Activated T-helper 9 cell treated with anti-CD3 and anti-CD28 coated beads, Interleukin-2, amount 50 U/mL, for 16 hours (primary cell): ENCODE measurements at places on chromosomes 3 and 15.

GRCh38 chr3:90015688-90016356 is 908.4 kb downstream of the EPHA3 start:
- DNase-seq = no peak

GRCh38 chr3:38062809-38063208 is 23.8 kb downstream of the DLEC1 start:
- no peak for DNase-seq

DNA sequence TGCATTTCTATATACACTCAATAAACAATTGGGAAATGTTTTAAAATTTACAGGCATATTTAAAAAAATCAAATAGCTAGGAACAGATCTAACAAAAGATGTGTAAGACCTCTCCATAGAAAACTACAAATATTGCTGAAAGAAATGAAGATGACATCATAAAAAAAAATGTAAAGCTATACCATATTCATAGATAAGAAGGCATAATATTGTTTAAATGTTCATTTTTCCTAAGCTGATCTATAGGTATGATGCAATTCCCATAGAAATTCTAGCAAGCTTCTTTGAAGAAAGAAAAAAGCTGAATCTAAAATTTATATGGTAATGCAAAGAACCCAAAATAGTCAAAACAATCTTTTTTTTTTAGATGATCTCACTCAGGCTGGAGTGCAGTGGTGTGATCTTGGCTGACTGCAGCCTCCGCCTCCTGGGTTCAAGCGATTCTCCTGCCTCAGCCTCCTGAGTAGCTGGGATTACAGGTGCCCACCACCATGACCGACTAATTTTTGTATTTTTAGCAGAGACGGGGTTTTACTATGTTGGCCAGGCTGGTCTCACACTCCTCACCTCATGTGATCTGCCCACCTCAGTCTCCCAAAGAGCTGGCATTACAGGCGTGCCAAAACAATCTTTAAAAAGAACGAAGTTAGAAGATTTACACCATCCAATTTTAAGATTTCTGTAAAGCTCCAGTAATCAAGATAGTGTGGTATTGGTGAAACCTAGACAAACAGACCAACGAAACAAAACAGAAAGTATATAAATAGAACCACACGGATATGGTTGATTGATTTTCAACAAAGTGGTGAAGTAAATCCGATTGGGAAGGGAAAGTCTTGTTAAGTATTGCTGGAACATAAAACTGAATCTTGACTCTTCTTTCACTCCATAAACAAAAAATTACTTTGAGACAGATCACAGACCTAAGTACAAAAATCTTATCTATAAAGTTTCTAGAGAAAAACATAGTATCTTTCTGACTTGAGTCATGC is 6.3 kb upstream of the BHLHE40 start:
- no peak for DNase-seq

DNA sequence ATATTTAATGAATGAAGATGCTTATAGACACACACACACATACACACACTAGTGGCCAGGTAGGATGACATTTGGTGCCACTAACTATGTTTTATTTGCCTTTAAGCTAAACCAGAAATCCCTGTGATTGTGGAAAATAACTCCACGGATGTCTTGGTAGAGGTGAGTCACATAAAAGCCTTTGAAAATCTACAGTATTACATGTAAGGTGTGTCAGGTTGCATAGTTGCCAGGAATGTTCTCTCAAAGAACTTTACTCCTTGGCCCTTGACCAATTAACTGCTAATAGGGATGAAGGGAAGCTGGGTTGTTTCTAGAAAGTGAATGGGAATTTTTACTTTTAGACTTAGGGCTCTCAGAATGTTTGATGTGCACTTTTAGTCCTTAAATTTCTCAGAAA is 9.9 kb downstream of the ZBED2 start:
- no peak for DNase-seq

- DNase-seq = no peak
Observed at GRCh38 chr15:65204931-65205660, 6.2 kb downstream of the CILP start.

DNA sequence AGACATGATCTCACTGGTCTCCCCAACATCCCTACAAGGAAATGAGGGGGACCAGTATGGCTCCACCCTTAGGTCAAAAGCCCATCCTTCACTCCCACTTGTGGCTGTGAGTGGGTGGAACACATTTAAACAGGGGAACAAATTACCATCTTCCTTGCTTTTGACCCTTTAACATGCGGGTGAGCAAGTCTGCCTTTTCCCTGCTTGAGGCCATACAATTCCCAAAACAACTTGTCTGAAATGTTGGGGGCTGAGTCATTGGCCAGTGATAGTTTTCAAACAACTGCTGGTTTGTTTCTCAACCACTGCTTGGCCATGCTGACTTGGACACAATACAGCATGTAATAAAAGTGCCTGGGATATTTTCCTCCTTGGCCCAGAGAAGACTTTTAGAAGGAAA is 39.6 kb downstream of the COL8A1 start:
- no peak for DNase-seq

GRCh38 chr15:73965758-73966113 is 26.4 kb downstream of the STOML1 start:
- DNase-seq = no peak

DNA sequence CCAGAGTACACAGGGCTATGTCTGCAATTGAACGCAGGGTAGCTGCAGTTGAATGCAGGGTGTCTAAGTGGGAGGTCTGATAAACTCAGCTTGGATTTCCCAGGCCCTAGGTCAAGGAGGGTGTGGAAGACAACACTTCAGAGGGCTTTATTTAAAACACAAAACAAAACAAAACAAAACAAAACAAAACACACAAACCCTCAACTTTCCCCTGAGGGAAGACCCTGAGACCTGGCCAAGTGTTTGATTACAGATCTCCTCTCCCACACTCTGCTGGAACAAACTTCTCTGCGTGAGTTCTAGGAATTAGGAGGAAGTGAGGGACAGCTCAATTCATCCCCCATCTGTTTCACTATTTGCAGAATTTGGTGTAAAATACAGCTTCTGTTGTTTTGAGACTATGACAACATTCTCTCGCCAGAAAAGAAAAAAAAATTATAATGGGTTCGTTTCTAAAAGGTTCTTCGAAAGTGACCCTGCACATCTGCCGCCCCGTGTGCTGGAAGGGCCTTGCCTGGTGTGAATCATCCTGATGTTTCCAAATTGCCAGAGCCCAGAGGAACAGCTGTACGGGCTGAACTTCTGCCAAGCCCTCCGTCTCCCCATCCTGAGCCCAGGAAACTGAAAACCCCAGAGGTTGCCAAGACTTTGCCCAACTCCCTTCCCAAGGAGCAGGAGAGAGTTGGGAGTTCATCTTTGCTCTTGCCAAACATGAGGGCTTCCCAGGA is 73.3 kb upstream of the RAD18 start:
- no peak for DNase-seq

GRCh38 chr3:40780925-40781406 is 256.2 kb downstream of the ZNF621 start:
- DNase-seq = no peak
